Stimulated activated CD8-positive, alpha-beta memory T cell treated with anti-CD3 and anti-CD28 coated beads, Interleukin-7, amount 100 ng/mL, for 48 hours (primary cell): ENCODE measurements at places on chromosomes 13 and 19.

DNA sequence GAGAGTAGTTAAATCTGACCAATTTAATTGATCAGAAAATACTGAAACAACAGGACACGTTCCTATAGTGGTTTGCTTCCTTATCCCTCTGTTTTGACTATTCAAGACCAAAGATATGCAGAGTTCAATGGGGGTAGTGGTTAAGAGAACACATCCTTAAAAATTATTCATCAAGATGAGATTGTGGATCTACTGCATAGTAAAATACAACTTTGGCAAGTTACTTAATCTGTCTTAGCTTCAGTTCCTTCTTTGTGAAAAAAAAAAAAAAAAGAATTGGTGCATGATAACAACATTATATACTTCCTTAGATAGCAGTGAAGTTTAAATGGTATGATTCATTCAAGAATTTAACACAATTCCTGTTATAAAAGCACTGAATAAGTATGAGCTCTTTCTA lies 552.1 kb downstream of the DCT start:
- DNase-seq, result no peak

GRCh38 chr13:42215578-42216421 lies 56.2 kb upstream of the AKAP11 start:
- no peak for DNase-seq

GRCh38 chr13:50692396-50692915 lies 151.0 kb downstream of the DLEU7 start:
- no peak for DNase-seq

DNA sequence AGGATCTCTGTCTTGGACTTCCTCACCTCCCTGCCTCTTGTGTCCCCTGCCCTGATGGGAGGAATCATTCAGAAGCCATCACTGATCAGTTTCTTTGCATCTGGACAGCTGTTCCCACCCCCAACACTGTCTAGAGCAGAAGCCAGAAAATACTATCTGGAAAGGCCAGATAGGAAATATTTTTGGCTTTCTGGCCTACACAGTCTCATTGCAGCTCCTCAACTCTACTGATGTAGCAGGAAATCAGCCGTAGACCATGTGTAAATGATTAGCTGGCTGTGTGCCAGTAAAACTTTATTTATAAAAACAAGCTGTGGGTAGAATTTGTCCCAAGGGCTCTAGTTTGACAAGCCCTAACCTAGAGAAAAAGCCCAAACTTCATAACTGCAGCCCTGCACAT lies 5.6 kb downstream of the SIGLEC7 start:
- no peak for DNase-seq
